ENCODE measurements at places on chromosomes 12 and 14.

DNA sequence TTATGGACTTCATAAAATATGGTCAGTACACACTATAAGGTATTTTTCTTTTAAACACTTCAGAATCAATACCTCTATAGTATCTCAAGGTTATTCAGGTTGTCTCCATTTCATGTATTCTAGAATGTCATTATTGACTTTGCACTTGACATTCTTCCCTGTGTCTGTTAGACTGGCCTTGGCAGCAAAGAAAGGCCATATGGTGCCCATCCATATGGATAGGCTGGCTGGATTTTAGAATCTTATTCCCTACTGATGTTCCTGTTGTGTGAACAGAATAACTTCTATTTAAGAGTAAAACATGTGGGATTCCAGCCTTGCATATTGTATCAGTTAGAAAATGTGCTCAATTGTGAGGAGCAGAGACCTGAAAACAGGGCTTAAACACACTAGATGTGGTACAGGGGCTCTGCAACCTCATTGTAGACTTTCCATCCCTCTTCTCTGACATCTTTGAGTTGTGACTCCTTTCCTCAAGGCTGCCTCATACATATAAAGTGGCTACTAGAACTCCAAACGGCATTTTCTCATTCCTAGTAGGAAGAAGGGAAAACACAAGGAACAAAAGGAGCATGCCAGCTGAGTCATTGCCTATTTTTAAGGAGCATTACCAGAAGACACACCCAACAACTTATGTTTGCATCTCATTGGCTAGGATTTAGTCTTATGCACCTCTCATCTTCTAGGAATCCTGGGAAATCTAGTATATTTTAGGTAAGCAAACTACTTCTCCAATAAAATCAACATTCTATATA, 221.2 kb upstream of the TMPO start:
- no peak for DNase-seq

GRCh38 chr12:43807386-43807785, 1.3 kb upstream of the TWF1 start:
- DNase-seq, result no peak

DNA sequence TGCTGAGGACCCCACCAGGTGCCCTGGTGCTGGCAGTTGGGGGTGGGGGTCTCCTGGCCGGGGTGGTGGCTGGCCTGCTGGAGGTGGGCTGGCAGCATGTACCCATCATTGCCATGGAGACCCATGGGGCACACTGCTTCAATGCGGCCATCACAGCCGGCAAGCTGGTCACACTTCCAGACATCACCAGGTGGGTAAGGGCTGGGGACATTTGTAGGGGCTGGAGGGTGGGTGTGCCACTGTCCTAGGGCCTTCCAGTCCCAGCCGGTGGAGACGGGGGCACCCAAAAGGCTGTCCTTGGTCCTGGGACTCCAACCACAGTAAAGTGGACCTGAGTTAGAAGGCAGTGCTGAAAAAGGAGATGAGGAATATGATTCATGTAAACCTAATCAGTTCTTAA, 13.2 kb downstream of the SDSL start:
- no peak for DNase-seq

DNA sequence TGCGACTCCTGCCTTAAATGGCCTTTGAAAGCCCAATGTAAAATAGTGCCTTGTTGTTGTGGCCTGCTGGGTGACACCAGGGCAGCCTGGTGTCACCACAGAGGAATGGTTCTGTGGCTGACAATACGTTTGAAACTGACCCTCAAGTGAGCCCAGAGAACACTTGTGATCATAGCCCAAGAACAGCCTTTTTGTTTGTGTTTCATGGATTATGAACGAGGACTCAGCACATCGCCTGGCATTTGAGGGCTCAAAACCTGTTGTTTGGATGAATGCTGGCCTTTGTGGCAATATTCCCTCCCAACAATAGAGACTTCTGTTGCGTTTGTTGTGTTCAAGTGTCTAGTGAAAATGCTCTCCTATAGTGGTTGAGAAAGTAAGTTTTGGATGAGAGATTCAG, 48.5 kb downstream of the TSPAN9 start:
- no peak for DNase-seq

- no peak for DNase-seq
Measured at GRCh38 chr14:96851694-96852381, 54.7 kb downstream of the VRK1 start.

GRCh38 chr14:100860556-100861187, 34.8 kb downstream of the MEG3 start:
- no peak for DNase-seq

- DNase-seq, result no peak
Measured at GRCh38 chr12:75816897-75817296, 214.7 kb downstream of the PHLDA1 start.

DNA sequence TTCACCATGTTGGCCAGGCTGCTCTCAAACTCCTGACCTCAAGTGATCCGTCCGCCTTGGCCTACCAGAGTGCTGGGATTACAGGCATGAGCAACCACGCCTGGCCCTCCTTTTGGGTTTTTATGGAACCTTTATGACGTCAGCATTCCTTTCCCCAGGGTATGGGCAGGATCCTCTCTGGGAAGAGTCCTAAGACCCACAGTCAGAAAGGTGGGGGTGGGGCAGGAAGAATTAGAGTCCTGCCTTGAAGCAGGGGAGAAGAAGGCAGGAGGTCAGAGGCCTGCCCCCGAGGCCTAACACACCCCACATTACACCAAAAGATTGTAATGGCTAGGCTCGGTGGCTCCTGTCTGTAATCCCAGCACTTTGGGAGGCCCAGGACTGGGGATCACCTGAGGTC, 30.8 kb upstream of the CDK17 start:
- DNase-seq, result no peak

- peak; percentile 24 for DNase-seq
Measured at GRCh38 chr14:91244501-91244901, at the start of gene GPR68. GPR68 (minus strand) TSS chr14:91244704; CDS start chr14:91235050, 9,654 bp downstream.

- no peak for DNase-seq
Measured at GRCh38 chr12:27580561-27581330, 56.7 kb downstream of the PPFIBP1 start.

DNA sequence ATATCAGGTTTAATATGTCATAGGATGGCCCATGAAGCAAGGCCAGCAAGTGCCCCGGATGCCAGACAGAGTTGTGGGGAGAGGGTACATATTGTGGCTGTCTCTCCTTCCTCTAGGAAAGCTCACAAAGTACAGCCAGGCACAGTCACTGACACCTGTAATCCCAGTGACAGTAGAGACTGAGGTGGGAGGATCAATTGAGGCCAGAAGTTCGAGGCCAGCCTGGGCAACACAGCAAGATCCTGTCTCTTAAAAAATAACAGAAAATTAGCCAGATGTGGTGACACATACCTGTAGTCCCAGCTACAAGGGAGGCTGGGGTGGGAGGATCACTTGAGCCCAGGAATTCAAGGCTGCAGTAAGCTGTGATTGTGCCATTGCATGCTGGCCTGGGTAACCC, 32.1 kb downstream of the SLC7A8 start:
- no peak for DNase-seq

- no peak for DNase-seq
Measured at GRCh38 chr14:93037351-93037750, 78.4 kb downstream of the ITPK1 start.

GRCh38 chr12:9742661-9743060, 9.8 kb upstream of the CLECL1 start:
- DNase-seq, result no peak

GRCh38 chr14:67423424-67423823, 11.5 kb upstream of the PLEK2 start:
- no peak for DNase-seq

- DNase-seq, result no peak
Measured at GRCh38 chr12:76180401-76181277, 96.2 kb upstream of the NAP1L1 start.

GRCh38 chr12:114868995-114869834, 185.2 kb upstream of the TBX3 start:
- no peak for DNase-seq

- DNase-seq, result no peak
Measured at GRCh38 chr14:25308244-25308643, 258.3 kb upstream of the STXBP6 start.

DNA sequence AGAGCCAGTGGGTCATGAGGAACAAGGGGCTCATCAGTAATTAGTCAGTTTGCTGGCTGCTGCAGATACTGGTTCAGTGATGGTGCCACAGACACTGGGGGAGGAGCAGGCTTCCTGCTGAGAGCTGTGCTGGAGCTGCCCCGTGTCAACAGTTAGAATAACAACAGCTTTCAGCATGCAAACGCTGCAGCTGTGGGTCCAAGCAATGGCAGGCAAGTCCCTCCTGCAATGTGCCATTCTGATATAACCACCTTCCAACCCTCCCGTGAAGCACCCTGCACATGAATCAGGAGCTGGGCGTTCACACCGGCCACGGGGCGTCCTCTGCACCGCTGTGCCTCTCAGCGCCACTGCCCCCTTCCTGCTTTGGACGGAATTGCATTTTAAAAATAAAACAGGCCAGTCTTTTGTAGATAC, 258.4 kb upstream of the SFSWAP start:
- no peak for DNase-seq

GRCh38 chr14:24437020-24437735, 5.4 kb downstream of the SDR39U1 start:
- DNase-seq, result no peak

DNA sequence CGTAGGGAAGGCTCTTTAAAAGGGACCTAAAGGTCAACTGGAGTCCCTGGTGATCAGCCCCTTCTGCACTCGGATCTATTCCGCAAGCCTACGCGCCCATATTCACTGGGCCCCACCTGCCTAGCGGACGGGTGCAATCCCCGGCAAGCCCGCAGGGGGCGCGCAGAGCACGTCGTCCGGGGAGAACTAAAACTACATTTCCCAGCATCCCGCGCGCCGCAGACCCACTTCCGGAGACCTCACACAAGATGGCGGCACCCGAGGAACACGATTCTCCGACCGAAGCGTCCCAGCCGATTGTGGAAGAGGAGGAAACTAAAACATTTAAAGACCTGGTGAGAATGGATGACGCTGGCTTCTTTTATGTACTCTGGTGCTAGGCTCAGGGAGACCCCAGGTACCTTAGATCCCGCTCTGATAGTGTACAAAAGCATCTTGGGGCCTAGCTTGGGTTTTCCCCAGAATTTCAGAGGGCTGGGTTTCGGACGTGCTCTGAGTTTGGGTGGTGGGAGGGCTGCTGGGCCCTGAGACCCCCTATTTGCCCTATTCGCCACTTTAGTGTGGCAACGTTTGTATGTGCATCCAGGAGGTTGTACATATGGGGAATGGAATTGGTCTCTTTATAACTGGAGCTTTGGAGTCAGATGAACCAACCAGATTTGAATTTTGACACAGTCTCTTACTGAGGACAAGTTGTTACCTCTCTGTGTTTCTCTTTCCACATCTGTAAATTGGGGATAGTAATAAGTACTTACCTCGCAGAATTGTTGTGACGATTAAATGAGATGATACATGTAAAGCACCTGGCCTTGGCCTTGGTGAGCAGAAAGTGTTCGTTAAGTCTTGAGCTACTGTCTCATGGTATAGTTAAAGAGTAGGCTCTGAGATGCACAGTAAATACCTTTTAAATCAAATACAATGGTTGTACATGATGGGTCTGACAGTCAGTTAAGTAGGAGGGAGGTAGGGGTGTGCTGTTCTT, at the start of gene DDX47:
Gene DDX47, plus strand, starts transcription at position 227 of the 982 bp plus-strand sequence. Its CDS starts 22 bp downstream, at position 249.
- peak; percentile 98 for DNase-seq

DNA sequence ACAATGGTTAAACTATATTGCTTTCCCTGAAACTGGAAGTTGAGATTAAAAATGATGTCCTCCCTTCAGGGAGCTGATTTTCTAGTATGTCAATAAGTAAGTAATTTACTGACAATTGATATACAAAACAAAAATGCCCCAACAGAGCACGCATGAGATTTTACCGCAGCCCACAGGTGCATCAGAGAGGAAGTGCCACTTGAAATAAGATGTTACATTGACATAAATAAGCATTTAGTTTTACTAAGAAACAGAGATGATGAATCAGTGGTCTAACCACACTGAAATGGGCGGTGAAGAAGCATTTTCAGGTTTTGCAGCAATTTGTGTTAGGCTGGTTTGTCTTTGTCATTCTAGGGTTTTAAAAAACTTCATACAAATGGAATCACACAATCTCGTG, 8.8 kb upstream of the CLECL1 start:
- peak; percentile 65 for DNase-seq

DNA sequence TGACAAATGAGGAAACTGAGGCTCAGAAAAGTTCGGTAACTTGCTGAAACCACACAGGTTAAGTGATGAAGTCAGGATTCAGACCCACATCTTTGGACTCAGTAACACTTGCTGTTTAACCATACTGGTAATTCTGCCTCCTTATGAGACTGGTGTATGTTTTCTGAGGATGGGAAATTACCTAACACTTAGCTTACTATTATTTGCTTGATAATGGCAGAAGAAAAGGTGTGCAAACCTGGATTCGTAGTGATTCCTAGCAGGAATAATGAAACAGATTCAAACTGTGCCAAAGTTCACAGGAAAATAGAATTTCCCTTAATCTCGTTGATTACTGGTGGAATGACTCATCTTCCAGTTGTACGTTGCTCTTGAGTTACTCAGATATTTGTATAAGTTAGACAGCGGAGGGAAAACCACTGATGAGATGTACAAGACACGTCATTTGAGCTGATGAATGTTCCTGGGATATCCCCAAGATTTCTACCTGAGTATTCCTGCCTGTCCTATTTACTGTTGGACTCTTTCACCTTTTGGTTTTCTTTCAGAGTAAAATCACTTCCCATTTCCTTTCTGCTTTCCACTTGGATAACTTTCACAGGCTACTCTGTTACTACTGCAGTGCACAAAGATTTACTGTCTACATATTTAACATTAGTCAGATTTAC, 37.5 kb downstream of the PRORP start:
- no peak for DNase-seq

DNA sequence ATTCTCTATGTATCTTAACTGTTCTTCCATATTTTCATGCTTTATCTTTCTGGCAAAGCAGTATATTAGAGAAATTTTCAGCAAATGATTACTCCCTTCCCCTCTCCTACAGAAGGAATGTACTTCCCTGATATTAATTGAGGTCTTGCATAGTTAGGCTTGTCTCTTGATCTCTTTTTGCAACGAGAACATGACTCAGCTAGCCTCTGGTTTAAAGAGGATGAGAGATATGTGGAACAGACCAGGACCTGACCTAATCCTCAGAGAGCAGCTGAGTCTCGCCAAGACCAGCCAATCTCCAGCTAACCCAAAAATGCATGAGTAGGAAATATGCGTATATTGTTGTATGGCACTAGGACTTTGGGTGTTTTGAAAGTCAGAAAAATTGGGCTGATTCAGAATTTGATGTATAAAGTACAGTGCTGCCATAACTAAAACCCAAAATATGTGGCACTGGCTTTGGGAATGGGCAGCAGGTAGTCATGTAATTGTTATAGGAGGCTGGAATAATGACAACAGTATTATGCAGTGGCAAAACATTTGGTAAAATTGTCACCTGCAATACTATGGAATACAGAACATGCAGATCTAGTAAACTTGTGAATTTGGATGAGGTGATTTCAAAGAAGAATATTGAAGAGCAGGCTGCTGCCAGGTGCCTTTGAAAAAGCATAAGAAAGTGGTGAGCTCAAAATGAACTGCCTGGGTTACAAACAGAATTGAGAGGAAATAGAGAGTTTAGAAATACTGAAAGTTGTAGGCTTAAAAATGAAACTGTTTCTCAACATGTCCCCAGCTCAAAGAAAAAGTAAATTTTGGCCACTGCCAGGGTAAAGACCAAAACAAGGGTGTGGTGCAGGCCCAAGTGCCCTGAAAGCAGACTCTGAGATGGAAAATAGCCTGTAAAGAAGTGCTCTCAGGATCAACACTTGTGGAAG, 9.3 kb upstream of the USP15 start:
- DNase-seq, result no peak

GRCh38 chr14:79540394-79540793, 670.9 kb downstream of the DIO2 start:
- no peak for DNase-seq

Measured in effector CD4-positive, alpha-beta T cell (primary cell).